CD8-positive, alpha-beta T cell (primary cell): ENCODE measurements at places on chromosomes 2 and 18. TPM values are rescaled to one million over a fixed set of nuclear protein-coding genes. Genes with fewer than 3 reads are reported as not detected.

MAL gene
- total RNA-seq, result 49.8 TPM

STPG4 gene
- total RNA-seq, result 0.39 TPM

DNA sequence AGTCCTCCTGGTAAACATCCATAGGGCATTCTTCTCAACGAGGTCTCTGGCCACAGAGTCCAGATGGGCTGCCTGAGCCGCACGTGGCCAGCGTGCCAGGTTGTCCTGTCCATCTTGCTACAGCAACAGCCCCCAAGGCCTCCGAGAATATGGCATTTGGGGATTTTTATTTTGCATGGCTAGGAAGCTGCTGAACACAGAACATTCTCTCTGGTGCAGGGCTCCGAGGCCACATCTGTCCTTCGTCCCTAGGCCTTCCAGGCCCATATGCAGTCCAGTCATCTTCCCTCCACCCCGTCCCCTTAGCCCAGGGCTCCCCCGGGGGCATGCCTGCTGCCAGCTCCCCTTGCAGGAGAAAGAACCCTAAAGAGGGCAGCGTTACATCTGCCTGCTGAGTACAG is 2.3 kb downstream of the HDAC4 start:
- no peak for DNase-seq

- DNase-seq, result no peak
Observed at GRCh38 chr2:43107679-43108078, 118.7 kb downstream of the ZFP36L2 start.

HTR2B gene
- total RNA-seq, result not detected

DNA sequence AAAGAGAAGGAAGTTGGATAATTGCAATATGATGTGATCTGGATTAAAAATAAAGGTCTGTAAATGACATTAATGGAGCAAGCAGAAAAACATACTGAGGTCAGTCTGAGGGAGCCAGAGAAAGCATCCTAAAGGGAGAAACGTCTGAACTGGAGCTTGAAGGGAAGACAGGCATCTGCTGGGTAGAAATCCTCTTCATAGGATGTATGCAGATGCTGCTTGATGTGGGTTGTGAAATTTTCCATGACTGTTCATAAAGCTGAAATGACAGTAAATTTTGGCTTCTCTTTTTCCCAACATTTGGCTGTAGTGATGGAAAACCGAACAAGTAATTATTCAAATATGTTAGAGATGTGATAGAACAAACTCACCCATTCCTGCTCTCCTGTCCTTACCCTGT is 287.6 kb downstream of the CAMKMT start:
- DNase-seq, result no peak
